ENCODE measurements at places on chromosomes 5 and 9.

- no peak for DNase-seq
These were observed 92.6 kb downstream of the HSPA4 start for GRCh38 chr5:133144245-133144981.

DNA sequence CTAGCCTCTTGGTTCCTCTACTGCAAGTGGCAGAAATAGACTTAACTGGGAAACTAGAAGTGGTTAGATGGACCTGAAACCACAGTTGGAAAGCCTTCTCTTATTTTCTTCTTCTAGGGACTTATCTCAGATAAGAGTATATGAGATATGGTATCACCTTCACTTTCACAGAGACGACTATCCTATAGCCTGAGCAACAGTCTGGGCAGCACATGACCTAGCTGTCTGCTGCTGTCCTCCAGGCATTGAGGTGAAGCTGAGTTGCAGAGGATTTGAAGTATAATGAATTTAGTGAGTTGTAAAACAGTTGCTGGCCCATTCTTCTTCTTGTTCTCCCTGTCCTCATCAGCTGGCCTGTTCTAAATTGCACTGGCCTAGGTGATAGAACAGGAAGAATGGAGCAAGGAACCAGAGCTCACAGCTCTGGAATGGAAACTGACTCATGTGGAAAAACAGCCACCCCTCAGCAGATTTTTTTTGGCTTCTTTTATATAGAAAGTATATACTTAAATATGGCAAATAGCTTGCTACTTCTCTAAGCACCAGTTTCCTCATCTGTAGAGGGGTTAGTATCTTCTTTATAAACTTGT lies 27.8 kb downstream of the RECK start:
- no peak for DNase-seq

DNA sequence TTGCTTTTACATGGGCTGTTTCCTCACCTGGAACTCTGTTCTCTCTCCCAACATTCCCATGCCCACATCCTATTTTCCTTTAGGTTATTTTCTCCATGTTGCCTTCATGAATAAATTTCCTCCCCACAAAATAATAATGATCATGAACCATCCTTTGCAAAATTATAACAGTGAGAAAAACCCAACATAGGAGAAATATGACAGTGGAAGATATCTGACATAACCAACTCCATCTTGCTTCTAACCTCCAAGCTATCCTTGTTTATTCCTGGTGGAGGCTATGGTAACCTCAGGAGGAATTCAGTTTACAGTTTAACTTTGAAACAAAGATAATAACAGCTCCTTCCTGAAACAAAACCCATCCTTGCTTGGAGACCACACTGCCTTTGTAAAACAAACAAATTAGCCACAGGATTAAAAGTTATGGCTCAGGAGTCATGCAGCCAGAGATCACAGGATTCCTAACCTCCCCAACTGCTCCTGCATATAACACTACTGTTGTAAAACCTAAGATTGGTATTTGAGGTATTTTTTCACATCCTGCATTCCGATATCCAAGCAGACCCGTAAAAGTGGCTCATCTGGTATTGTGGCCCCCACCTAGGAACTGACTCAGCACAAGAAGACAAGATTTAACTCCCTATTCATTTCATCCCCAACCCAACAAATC lies 212.4 kb downstream of the TRIM32 start:
- DNase-seq = no peak

GRCh38 chr5:135873831-135874230 lies 21.8 kb downstream of the IL9 start:
- no peak for DNase-seq

GRCh38 chr5:34037726-34038125 lies 5.3 kb downstream of the C1QTNF3 start:
- no peak for DNase-seq

- DNase-seq = no peak
These were observed 191.5 kb downstream of the TTLL11 start for GRCh38 chr9:121901616-121902015.

GRCh38 chr5:124980163-124980941 lies 233.9 kb upstream of the ZNF608 start:
- DNase-seq = no peak

GRCh38 chr9:13862654-13863053 lies 451.3 kb downstream of the NFIB start:
- no peak for DNase-seq

GRCh38 chr9:34982361-34982760 lies 7.2 kb upstream of the DNAJB5 start:
- DNase-seq = peak; percentile 84

DNA sequence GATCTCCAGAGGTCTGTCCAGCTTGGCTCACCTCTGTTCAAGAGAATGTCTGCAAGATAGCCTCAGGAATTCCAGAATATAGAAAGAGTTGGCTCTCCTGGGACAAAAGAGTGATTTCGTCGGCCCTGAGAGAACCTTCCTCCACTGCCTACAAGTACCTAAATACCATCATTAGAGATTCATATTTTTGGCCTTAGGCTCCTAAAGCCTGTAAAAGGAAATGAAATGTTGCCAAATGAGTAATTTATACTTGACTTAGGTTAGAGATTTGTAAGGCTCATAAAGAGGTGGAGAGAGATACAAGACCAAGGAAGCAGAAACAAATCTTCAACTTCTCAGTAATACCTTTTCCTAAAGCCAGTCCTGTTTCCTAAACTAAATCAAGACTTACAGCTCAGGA lies 146.2 kb downstream of the CCDC192 start:
- no peak for DNase-seq

DNA sequence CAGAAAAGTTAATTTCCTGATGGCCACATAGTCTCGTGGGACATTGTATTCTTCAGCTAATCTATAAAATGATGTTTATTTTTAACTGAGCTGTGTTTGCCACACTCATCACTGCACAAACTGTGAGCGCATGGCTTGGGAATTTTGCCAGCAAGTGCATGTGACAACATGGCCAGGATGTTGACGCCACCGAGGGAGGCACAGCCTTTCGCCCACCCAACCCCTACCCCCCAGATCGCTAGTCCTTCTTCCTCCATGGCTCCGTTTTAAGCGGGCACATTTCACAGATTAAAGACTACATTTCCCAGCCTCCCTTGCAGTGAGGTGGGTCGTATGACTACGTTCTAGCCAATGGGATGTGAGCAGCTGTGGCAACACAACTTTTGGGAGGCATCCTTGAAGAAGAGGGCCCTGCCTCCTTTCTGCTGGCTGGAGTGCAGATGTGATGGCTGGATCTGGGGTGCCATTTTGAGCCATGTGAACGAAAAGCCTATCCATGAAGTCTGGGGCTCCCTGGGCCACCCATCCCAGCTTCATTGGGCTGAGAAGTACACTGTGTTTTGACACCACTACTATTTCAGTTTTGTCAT lies 7.9 kb downstream of the NRARP start:
- DNase-seq = peak; percentile 46

GRCh38 chr9:127991757-127992274 lies 11.0 kb upstream of the EEIG1 start:
- DNase-seq = no peak

GRCh38 chr9:105678163-105678562 lies 15.9 kb downstream of the TAL2 start:
- DNase-seq = no peak

- no peak for DNase-seq
These were observed 1.1 kb downstream of the DIAPH1 start for GRCh38 chr5:141617682-141618029.
